ENCODE measurements at places on chromosomes 3 and 15.

- no peak for DNase-seq
Observed at GRCh38 chr15:48265135-48265534, 59.0 kb downstream of the SLC12A1 start.

- no peak for DNase-seq
Observed at GRCh38 chr3:2420919-2421318, 322.3 kb downstream of the CNTN4 start.

- DNase-seq: no peak
Observed at GRCh38 chr15:58374147-58374546, 57.6 kb upstream of the LIPC start.

DNA sequence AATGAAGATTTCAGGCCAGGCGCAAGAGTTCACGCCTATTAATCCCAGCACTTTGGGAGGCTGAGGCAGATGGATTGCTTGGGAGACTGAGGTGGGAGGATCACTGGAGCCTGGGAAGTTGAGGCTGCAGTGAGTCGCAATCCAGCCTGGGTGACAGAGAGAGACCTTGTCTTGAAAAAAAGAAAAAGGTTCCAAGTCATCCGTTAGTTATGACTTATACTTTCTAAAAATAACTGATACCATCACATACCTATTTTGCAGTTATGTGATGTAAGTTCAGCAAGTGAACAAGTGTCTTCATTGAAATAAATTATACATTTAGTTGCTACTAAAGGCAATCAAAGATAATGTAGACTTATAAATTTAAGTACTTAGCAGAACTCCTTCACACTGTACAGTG, 22.1 kb downstream of the CLPX start:
- DNase-seq: no peak

DNA sequence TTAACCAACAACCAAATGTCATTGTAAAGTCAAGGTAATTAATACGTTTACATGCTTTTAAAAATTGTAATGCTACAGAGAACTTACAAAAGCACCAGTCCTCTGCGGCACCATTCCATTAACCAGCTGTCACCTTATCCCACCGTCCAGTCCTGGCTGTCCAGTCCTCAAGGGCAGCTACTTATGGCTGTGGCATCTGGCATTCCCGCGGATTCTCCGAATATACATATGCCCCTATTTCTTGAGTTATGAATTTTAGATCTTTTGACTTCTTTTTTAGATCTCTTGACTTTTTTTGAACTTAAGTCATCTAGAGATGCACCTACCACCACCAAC, 382 bp upstream of the POMGNT2 start:
- DNase-seq: no peak

All from mammary epithelial cell (primary cell).